SJCRH30 (cell line): ENCODE measurements at places on chromosomes 6 and 20. TPM values are rescaled to one million over a fixed set of nuclear protein-coding genes. Genes with fewer than 3 reads are reported as not detected.

DNA sequence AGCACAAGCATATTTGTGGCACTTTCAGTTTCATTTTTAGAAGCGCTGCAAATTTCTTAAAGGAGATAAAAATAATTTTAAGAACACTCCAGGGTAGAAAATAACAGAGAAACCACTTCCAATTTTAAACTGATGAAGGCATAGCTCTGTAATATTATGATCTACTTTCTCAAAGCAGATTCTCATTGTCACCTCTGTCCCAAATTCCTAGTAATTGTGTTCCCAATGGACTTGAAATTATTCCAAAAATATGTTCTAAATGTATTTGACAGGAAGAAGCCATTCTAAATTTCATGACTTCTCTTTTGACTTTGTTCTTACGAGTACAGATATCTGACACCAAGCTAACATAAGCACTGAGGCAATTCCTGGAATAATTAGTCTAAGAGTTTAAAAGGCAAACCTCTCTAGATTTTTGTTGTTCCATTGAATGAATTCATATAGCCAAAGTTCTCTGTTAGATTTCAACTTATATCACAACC lies 140.2 kb upstream of the CARMIL1 start:
- no peak for DNase-seq

The ZNF334 gene
- total RNA-seq, result 0.32 and 0.35 TPM in 2 replicates

The RAB44 gene
- total RNA-seq, result not detected in 2 replicates

The SNAI1 gene
- 29.7 and 30.7 TPM in 2 replicates for total RNA-seq

The HEY2 gene
- total RNA-seq, result 0.15 and 0.22 TPM in 2 replicates

GRCh38 chr6:26571592-26572296 lies 25.0 kb upstream of the ABT1 start:
- peak; percentile 89 for DNase-seq

GRCh38 chr6:76342611-76343160 lies 270.2 kb upstream of the IMPG1 start:
- peak; percentile 90 for DNase-seq

DNA sequence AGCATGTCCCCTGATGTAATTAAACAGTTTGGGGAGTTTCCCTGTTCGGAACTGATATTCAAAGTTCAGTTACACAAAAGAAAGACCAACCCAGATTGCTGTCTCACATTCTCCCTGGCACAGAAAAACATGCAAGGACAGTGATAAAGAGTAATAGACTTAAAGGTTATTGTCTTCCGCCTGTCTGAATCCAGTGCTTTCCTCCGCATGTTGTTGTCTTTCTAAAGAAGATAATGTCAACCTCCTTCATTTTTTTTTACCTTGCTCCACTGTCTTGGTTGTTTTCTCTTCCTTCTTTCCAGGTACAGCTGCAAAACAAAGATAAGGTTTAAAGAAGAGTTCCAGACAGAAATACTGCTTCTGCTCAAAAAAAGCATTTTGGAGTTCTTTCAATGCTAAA lies 284.5 kb downstream of the TRDN start:
- no peak for DNase-seq

DNA sequence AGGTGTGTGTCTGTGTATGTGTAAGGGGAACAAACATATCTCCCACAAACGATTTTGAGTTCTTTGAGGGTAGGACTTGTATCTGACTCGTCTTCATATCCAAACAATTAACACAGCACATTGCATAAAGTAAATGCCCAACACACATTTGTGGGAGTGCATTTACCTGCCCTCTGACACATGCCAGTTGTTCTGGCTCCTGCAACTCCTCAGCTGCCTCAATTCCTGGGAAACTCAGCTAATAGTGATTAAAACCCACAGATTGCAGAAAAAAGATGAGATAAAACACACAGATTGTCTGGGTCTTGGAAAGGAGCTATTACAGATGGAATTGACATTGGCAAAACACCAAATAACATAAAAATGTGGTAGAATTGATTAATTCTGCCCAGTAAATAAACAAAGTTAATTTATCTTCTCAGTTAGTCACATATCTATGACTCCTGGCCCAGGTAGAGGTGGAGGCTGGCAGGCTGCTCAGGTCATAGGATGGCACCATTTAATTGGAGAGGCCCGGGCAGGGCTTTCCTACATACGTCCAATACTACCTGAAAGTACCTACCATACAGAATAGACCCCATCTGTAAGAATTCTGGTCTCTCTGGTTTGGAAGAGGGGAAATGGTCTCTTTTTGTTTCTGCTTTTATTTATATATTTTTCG lies 71.5 kb upstream of the IFNGR1 start:
- no peak for DNase-seq

GRCh38 chr20:61416546-61416945 lies 164.5 kb downstream of the CDH4 start:
- no peak for DNase-seq

- DNase-seq, result no peak
These were observed 47.5 kb downstream of the SNRNP48 start for GRCh38 chr6:7637533-7637932.

GRCh38 chr20:278607-279571 lies 11.7 kb downstream of the C20orf96 start:
- no peak for DNase-seq

DNA sequence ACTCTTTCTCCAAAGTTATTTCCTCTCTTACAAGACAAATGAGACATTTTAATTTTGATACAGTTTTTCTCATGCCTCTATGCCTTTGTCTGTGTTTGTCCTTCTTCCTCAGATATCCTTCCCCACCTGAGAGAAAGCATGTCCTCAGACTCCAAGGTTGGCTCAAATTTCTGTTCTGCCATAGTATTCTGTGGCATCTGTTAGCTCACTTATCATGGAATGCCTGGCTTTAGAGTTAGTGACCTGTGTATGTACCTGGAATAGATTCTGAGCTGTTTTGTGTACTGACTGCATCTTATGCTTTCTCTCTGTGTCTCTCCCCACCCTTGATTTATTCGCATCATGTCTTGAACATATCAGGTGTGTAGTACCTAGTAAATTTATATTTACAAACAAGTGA lies 90.0 kb downstream of the CENPW start:
- no peak for DNase-seq

GRCh38 chr6:3882431-3882830 lies 33.3 kb downstream of the FAM50B start:
- no peak for DNase-seq

- no peak for DNase-seq
These were observed 62.2 kb downstream of the SMLR1 start for GRCh38 chr6:130889423-130889822.

- DNase-seq, result no peak
These were observed 404.0 kb downstream of the BTBD3 start for GRCh38 chr20:12321736-12322135.

The PNPLA1 gene
- total RNA-seq, result not detected in 2 replicates

GRCh38 chr6:169101981-169102380 lies 151.7 kb downstream of the THBS2 start:
- DNase-seq, result no peak

The ZKSCAN3 gene
- total RNA-seq, result 3.9 and 4.6 TPM in 2 replicates

- DNase-seq, result no peak
These were observed 104.3 kb downstream of the CDH26 start for GRCh38 chr20:60062431-60063047.

DNA sequence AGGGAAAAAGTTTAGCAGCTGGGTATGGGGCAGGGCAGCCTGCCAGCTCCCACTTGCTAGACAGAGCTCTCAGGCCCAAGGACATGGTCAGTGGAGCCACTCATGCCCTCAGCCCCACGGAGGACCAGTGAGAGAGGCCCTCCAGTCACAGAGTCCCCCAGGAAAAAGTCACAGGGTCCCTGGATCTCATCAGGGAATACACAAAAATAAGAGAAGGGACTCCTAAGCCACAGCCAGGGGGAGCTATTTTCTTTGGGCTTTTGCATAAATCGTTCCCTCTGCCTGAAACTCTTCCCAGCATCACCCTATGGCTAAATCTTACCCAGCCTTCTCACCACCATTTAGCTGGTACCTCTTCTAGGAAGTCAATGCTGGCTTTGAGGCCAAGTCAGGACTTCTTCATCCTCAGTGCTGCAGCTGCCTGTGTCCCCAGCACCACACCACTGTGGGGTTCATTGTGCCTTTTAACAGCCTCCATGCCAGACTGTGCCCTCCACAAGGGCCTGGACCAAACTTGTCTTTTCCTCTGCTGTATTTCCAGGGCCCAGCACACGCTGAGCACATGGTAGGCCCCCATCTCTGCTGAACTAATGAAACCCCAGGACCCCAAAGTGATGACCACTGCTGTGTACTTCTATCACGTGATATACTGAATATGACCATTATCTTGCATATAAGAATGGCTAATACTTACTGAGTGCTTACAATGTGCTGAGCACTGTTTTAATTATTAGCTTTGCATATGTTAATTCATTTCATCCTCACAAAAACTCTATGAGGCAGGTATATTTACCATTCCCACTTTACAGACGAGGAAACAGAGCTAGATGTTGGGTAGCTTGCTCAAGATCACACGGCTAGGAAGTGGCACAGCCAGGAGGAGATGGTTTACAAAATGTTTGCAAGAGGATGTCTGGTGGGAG lies 2.0 kb downstream of the ZNF335 start:
- peak; percentile 90 for DNase-seq

The SMLR1 gene
- not detected in 2 replicates for total RNA-seq

- no peak for DNase-seq
These were observed 15.2 kb downstream of the TMEM200A start for GRCh38 chr6:130381012-130381411.

- no peak for DNase-seq
These were observed 17.1 kb upstream of the NOL4L start for GRCh38 chr20:32602273-32602672.

DNA sequence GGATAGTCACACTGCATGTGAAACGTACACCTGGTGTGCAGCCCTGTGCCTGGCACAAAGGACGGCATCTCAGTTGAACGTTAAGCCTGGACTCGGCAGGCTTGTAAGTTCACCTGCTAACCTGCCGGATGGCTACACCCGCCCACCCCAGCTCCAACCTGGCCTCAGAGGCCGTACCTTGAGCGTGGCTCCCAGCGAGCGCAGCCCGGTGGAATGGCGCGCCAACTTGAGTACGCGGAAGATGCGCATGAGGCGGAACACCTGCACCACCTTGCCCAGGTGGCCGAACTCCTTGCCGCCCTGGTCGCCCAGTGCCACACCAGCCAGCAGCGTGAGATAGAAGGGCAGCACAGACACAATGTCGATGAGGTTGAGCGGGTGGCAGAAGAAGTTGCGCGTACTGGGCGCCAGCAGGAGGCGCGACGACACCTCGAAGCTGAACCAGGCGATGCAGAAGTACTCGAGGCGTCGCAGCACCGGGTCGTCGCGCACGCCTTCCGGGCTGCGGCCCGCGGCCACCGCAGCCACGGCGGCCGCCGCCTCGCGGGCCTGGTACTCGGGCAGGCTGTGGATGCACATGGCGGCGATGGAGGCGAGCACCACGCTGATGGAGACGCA lies 3.3 kb downstream of the KCNS1 start:
- no peak for DNase-seq

GRCh38 chr6:105593056-105593690 lies 190.3 kb upstream of the PREP start:
- no peak for DNase-seq

- peak; percentile 84 for DNase-seq
These were observed 31.8 kb upstream of the GMPR start for GRCh38 chr6:16206595-16207037.

The ENPP4 gene
- 0.23 and 0.32 TPM in 2 replicates for total RNA-seq

- DNase-seq, result no peak
These were observed 107.1 kb downstream of the CDYL start for GRCh38 chr6:4883298-4883697.

DNA sequence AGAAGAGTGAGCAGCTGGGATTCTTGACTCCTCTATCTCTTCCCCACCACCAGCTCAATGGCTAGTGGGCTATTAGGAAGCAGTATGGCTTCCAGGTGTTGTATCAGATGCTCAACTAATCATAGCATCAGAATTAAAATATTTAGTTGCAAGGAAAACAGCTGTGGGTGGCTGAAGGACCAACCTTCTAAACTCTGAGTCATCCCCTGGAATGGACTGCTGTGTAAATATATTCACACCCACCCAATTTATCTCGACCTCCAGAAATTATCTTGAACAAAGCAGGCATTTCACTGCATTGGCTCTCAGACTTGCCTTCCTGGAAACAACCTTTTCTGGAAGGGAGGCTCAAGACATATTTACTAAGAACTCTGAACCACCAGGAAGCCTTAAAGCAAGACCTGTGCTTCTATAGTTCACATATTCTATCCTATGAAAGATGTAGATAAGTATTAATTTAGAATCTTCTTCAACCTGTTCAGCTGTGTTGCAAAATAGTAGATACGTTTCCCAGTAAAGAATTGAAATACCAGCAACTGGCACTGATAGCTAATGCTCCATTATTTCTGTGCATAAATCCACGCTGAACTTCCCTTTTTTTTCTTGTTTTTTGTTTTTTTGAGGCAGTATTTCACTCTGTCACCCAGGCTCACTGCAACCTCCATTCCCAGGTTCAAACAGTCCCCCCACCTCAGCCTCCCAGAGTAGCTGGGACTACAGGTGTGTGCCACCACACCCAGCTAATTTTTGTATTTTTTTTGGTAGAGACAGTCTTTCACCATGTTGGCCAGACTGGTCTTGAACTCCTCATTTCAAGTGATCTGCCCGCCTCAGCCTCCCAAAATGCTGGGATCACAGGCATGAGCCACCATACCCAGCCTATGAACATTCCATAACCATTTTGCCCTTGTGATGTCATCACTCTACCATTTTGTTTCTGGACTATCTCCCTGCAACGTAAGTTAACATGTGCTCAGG lies 56.9 kb upstream of the CD2AP start:
- peak; percentile 8 for DNase-seq

DNA sequence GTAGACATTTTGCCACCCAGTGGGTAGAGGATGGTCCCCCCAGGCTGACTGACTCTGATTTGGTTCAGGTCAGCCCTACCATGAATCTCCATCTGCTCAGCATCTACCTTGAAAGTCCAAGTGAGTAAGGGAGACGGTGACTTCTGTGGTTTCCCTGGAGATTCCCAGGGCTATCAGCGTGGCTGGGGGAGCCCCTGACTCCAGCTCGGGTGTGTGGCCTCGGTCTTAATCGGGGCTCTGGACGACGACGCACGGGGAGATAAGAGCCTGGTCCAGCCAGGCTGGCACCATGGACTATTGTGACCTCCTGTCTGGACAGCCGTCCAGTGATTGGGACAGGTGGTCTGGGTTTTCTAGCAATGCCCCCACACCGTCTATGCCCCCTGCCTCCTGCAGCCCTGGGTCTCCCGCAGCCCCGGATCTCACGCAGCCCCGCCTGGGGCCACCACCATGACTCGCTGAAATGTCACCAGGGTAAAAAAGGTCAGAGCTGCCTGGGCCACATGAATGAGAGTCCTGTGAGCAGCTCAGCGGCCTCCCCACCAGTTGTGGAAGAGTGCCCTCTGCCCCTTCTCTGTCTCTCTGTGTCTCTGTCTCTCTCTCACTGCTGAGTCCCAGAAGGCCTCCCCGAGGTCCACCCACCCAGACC lies 47.1 kb upstream of the GATA5 start:
- DNase-seq, result no peak
